Activated T-helper 2 cell treated with anti-CD3 and anti-CD28 coated beads, Interferon-gamma antibody, Interleukin-2, Interleukin-4, amounts not matched to agents 10 μg/mL and 5 μg/mL and 100 μg/mL, durations not matched to agents 14 hours and 24 hours and 36 hours (primary cell): ENCODE measurements at places on chromosomes 12 and 14. TPM values are rescaled to one million over a fixed set of nuclear protein-coding genes. Genes with fewer than 3 reads are reported as not detected.

Gene EPYC
- total RNA-seq = not detected in 2 replicates

Gene PLA2G1B
- total RNA-seq = not detected in 2 replicates

- DNase-seq = no peak
Observed at GRCh38 chr12:121770813-121771625, 22.5 kb downstream of the RHOF start.

- DNase-seq = no peak
Observed at GRCh38 chr12:128872303-128872702, 19.0 kb downstream of the GLT1D1 start.

Gene DYRK2
- total RNA-seq = 19.7 and 20.6 TPM in 2 replicates

GRCh38 chr12:33663000-33663654, 223.5 kb upstream of the SYT10 start:
- DNase-seq = no peak

DNA sequence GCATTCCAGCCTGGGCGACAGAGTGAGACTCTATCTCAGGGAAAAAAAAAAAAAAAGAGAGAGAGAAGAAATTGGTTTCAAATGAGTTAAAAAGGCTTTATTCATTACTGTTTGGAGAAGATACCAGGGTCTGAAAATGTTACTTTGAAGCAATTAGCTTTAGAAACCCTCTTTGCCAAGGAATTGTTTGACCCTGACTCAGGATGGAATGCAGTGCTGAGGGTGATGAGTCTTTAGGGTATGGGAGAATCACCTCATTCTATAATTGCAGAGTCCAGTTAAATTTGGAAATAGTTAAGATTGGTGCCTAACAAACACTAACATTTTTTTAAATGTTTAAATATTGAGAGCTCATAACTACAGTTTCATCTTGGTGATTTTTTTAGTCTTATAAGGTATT, 13.3 kb downstream of the RAP1B start:
- no peak for DNase-seq

Gene RAPGEF3
- total RNA-seq = 1.8 and 2.7 TPM in 2 replicates

Gene TSPAN19
- not detected in 2 replicates for total RNA-seq

Gene SRGAP1
- total RNA-seq = 0.07 TPM in 2 replicates

GRCh38 chr12:49869816-49870500, 27.1 kb upstream of the BCDIN3D start:
- no peak for DNase-seq

- DNase-seq = no peak
Observed at GRCh38 chr12:70241845-70242244, 1.4 kb upstream of the CNOT2 start.

GRCh38 chr14:42378880-42379279, 772.2 kb downstream of the LRFN5 start:
- DNase-seq = no peak

Gene LTB4R
- total RNA-seq = 10.7 and 11.9 TPM in 2 replicates

GRCh38 chr14:68283378-68284123, 464.0 kb downstream of the RAD51B start:
- peak; percentile 33 for DNase-seq
